ENCODE measurements at places on chromosomes 3 and 15.

GRCh38 chr3:150059729-150060128, 89.0 kb upstream of the PFN2 start:
- DNase-seq: no peak

DNA sequence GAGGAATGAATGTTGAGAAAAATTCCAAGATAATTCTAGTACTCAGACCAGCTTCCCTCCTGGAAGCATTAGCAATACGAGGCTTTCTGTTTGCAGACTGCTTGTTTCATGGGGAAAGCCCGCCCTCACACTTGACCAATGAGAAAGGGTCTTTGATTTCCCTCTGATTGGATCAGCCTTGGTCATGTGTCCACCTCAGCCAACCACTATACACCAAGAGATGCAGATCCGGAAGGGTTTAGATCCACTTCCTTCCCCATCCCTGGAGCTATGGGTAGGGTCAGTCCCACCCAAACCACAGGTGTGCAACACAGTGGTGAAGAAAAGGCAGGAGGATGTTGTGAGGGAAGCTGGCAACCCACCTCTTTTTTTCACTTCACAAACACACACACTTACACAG, 154.7 kb downstream of the SV2B start:
- DNase-seq: no peak

GRCh38 chr15:96322536-96323318, 7.8 kb upstream of the NR2F2 start:
- no peak for DNase-seq

DNA sequence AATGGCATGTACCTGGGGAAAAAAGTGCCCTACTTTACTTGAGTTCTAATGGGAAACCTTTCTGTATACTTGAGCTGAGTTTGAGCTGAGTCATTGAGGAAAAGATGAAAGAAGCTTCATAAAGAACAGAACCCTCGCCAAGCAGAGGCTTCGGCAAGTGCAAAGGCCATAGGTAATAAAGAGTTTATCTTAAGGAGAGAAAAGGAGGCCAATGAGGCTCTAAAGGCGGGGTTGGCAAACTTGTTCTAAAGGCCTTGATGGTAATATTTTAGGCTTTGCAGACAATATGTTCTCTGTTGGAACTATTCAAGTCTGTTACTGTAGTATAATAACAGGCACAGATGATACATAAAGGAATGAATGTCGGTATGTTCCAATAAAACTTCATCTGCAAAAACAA, 17.6 kb upstream of the TRAT1 start:
- DNase-seq: no peak

- DNase-seq: no peak
Observed at GRCh38 chr3:13570391-13571194, 21.7 kb downstream of the FBLN2 start.

DNA sequence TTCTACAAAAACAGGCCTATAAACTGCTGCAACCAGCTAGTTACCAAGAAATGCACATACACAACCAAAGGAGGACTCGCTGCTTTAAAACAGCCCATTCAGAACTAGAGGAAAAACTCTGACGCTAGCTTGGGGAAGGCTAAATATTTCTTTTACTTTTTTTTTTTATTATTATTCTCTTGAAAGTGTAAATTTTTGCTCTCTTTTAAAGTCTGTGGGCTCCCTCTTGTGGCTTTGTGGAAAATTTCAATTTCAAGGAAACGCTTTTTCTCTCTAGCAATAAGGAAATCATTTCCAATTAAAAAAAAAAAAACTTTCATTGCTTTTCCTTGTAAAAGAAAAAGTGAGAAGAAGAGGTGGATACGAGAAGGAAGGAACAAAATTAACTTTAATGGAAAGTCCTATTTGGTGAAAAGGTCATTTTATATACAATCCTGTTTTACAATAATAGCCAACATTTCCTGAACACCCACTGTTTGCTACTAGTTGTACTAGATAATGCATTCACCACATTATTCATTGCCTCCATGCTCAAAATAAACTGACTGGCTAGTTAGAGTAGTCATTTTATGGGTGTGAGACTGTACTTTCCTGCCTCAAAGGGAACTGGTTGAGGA, 51.2 kb upstream of the SAMMSON start:
- peak; percentile 27 for DNase-seq

DNA sequence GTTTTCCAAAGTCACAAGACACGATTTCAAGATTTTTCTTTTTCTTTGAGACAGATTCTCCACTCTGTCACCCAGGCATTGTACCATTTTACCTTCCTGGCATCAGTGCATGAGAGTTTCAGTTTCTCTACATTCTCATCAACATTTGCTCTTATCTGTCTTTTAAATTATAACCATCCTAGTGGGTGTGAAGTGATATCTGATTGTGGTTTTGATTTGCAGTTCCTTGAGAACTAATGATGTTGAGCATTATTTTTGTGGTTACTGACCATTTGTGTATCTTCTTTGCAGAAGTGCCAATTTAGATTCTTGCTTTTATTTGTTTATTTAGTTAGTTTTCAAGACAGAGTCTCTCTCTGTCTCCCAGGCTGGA, 41.2 kb downstream of the ADIPOQ start:
- no peak for DNase-seq

DNA sequence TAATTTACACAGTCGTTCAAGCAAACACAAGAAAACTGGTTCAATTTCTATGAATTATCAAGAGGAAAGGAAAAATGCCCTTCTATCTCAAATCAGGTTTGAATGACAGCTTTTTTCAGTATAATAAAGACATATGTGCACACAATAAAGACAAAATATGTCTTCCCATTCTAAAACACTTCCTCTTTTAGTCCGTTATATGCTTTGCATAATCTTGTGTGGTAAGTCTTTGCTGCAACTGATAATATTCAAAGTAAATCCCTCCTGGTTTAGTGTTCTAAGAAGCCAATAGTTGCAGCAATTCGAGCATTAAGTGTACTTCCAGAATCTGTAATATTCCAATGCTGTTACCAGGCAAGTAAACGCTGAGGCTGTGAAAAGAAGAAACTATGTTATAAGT, 43.7 kb upstream of the MAPKBP1 start:
- DNase-seq: peak; percentile 95

DNA sequence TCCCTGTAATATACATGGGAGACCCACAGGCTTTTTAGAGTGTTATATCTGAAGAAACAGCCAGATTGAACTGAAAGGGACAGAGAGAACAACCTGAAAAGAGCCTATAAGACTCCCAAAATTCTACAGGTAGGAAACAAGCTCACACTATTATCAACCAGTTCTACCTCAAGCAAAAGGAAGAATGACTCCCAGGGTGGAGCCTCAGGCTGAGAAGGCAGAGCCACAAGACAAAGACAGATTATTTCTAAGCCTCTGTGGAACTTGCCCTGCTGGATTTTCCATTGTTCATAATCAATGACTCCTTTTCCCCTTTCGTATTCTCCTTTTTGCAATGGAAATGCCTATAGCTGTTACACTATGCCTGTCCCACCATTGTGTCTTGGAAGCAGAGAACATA, 95.1 kb upstream of the LMCD1 start:
- no peak for DNase-seq

- no peak for DNase-seq
Observed at GRCh38 chr3:157551961-157552360, 48.7 kb upstream of the VEPH1 start.

DNA sequence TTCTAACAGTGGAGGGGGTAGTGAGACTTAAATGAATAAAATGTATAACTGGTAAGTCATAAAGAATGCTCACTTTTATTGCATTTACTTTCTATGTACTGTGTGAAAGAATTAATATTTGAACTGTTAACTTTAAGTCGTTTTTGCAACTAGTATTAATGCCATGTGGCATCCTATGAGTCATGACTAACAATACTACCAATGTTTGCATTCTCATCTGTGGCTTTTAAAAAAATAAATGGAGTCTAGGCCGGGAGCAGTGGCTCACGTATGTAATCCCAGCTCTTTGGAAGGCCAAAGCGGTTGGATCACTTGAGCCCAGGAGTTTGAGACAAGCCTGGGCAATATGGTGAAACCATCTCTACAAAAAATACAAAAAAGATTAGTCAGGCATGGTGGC, 5.2 kb downstream of the C3orf49 start:
- DNase-seq: no peak

DNA sequence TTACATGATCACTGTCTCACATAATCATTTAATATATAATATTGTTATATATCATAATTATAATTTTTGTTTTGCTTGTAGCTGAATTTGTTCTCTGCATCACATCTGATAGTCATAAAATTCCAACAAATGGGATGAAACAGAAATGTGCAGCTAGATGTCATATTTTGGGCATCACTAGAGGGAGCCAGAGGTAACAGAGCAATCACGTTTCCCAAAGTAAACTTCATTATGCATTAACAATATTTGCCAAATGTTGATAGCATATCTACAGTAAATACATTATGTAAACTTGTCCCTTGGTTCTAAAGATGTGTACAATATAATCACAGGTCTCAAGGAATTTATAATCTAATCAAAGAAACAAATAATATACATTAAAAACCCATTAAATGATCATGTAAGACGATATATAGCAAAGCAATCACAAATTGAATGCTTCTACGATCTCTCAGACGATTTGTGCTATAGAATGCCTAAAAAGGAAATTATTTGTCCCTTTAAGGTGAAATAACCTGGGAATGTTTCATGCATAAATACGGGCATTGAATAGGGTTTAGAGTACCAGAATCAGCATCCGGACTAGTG, 234.2 kb upstream of the MCTP2 start:
- DNase-seq: peak; percentile 1

DNA sequence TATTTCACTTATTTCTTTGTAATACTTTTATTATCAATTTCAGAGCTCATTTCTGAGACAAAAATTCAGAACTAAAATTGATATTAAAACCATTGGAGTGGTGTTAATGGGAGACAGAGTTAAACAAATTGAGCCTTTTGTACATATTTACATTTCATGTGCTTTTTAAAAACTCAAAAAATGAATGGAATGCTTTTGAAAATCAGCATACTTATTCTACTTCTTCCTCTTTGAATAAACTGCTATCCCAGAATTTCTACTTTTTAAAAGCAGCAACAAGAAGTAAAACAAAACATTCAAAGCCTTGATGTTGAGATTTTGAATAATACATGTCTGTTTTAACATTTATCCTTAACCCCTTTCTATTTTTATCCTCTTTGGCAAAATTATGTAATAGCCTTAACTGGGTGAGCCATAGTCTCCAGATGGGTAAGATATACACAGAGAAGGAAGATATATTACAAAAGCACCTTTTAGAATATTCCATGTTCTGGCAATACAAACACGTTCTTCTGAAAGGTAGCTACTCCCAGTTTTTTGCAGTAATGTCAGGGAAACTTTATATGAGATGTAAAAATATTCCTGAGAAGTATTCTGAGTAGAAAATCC, 123.6 kb downstream of the MBNL1 start:
- no peak for DNase-seq

- no peak for DNase-seq
Observed at GRCh38 chr15:60374628-60375081, 23.1 kb downstream of the ANXA2 start.

- DNase-seq: no peak
Observed at GRCh38 chr3:33825111-33825510, 26.7 kb downstream of the PDCD6IP start.

- DNase-seq: no peak
Observed at GRCh38 chr15:33013827-33014445, 180.6 kb downstream of the FMN1 start.

DNA sequence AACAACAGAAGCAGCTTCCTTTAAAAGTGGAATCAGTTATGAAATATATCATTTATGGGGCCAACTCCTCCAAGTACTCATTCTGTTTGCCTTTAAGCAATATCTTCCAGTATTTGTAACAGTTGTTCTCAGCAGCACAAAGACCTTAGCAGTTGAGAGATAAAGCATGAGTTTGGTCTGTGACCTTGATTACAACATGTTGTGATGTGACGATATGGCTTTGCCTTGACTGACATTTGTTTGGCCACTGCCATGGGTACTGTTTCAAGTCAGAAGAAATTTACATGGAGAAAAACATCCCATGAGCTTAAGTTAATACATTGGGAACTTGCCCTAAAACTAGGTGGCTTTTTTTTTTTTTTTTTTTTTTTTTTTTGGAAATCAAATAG, 175.1 kb upstream of the KBTBD8 start:
- no peak for DNase-seq

- no peak for DNase-seq
Observed at GRCh38 chr15:69606921-69607500, 154.4 kb downstream of the RPLP1 start.

DNA sequence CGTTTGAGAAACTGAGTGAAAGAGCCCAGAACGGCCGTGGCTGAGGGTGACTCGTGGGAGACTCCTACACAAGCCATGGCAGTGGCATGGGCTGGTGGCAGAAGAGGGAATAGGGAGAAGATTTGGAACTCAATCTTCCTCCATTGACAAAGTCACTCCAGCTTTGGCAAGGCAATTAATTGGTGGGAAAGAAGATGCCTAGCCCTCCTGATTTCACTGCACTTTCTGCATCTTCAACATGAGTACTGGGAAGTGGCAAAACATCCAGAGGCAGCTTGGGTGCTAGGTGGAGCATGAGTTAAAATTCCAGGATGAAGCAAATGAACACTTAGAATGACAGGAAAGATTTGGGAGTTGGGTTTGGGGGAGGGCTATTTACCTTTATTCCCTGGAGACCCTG, 1.4 kb upstream of the TGFBR2 start:
- DNase-seq: no peak

GRCh38 chr15:28967990-28968389, 82.2 kb downstream of the APBA2 start:
- DNase-seq: no peak

- no peak for DNase-seq
Observed at GRCh38 chr3:188573956-188574355, 420.0 kb downstream of the LPP start.

DNA sequence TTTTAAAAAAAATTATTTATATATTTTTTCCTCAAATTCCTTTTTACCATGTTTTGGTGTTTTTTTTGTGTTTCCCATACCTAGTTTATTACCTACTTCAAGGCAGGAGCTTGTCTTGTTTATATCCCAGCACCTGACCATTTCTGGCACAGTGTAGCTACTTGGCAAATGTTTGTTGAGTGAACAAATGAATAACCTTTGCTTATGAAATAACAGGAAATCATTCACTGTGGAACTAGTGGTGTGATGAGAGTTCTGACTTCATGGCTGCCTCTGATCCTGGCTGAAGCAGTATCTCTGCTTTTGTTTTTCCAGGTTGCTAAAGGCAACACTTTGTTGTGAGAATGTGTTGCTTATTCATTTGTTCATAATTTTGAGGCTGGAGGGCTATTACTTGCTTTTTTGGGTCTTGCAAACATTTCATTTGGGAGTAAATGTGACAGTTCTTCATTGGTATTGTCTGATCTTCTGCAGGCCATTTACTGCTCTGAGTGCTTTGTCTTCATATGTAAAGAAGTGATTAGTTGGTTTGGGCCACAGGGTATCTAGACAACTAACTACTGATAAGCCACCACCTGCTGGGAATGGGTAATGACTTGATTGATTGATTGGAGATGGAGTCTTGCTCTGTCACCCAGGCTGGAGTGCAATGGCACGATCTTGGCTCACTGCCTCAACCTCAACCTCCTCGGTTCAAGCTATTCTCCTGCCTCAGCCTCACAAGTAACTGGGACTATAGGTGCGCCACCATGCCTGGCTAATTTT, 5.7 kb downstream of the RAD54L2 start:
- no peak for DNase-seq

DNA sequence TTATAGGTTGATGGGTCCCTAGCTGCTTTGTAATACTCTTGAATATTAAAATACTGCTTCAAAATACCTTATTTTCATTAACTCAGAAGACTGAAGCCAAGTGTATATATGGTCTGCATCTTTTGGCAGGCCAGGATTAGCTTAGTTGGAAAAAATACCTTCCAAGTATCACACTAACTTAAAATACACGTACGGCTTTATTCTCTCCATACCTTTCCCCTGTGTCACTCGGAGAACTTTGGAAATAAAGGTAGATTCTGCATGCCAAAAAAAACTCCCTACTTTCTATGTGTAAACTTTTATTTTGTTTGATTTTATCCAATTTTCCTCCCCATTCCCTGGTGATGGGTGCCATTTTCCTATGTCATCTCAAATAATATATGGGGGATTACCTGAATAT, 422.3 kb upstream of the MDFIC2 start:
- DNase-seq: no peak

Measured in AML-193 (cell line).